ENCODE measurements at places on chromosomes 16 and 17.

DNA sequence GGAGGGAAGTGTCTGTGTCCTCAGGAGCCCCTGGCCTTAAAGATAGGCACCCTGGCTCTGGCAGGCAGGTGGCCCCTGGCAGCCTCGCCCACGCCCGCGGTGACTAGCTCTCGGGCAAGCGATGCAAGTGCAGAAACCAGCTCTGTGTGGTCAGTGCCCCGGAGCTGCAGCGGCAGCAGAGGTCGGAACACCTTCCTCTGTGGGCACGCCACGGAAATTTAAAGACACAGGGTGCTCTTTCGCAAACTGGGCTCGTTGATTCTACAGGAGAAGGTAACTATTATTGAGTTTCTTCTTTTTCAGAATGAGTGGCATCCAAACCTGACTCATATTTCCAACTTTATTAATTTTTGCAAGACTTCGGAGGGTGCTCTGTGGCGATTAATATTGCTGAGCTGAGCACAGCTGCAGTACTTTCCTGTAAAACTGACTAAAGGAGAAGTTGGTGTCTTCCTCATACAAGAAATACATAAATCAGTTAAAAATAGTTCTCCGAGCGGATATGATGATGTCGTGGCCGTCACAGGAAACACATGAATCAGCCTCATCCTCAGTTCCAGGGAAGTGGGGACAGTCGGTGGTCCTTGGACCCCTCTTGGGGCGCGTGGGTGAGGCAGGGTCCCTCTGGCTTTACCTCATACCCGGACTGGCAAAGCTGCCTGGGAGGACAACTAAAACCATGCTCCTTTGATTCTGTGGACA lies 120.2 kb downstream of the METRNL start:
- DNase-seq: no peak

DNA sequence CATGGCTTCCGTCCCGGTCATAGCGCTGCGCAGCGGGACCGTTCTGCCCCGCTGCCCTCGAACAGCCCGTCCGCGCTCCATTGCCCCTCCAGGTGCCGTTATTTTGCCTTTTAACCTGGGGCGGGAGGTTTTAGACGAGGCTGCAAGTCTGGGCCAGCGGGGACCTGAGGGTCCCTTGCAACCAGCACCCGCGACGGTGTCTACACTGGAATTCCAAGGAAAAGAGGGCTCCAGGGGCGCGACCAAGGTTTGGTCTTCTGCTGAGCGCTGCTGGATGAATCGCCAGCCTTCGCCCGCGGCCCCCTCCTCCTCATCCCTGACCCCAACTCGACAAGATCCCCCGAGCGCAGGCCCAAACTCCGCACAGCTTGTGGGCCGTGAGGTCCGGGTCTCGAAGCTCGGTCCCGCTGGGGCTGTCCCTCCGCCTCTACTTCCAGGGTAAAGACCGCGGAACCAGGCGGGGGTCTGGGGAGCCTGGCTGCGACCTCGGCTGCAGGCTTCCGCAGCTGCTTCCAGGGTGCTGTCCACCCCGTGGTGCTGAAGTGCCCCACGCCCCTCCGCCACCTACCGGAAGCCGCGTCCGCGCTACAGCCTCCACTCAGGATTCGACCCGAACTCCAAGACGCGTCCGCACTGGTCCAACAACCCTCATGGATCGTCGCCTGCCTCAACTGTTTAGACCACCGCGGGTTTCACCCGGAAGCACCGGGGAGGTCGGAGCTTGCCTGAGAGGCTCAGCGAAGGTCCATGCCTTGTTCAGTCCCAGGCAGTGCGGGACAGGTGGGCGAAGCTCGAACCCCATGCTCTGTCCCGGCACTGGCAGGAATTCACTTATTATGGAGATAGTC lies 10.1 kb upstream of the CA4 start:
- DNase-seq: no peak

DNA sequence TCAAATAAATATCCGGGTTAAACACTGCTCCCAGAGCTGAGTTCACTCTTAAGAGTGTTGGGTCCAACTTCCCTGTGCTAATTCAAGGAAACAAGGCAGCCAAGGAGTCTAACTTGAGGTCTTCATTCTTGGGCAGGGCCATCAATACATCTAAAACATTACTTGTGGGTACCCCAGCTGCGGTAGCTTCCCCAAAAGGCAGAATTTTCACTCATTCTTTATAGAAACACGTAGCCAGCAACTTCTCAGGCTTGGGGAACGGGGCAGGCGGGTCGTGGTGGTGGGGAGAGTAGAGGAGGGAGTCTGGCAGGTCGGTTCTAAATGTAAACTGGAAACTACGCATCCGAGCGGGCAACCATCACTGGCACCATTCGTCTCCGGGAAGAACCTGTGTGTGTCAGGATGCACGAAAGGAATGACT lies 666 bp upstream of the METTL9 start:
- DNase-seq: no peak

GRCh38 chr17:70298929-70299531 lies 129.7 kb downstream of the KCNJ2 start:
- DNase-seq: no peak

GRCh38 chr17:40718930-40719329 lies 15.4 kb upstream of the KRT24 start:
- no peak for DNase-seq

GRCh38 chr17:41905172-41905571 lies 13.6 kb downstream of the ACLY start:
- DNase-seq: no peak

GRCh38 chr17:76593384-76593826 lies 7.7 kb upstream of the ST6GALNAC2 start:
- DNase-seq: no peak

DNA sequence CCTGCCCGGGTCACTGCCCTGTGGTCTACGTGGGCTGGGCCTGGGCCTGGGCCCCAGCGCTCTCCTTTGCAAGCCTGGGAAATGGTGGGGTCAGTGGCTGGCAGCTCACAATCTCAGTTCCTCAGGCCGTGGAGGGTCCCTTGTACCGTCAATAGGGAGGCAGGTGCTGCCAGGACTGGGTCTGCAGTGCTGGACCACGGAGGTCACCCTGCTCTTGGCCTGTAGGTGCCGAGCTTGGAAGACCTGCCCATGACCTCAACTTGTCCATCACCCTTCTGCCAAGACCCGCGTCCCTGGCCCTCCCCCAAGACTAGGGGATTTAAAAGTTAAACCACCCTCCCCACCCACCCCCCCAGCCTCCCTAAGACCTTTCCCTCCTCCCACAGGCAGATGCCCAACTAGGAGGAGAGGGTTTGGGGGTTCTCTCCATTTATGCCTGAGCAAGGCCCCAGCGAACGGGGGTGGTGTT lies 2.5 kb downstream of the TBX2 start:
- no peak for DNase-seq

- no peak for DNase-seq
These were observed 55.1 kb upstream of the PHOSPHO1 start for GRCh38 chr17:49285716-49286115.

DNA sequence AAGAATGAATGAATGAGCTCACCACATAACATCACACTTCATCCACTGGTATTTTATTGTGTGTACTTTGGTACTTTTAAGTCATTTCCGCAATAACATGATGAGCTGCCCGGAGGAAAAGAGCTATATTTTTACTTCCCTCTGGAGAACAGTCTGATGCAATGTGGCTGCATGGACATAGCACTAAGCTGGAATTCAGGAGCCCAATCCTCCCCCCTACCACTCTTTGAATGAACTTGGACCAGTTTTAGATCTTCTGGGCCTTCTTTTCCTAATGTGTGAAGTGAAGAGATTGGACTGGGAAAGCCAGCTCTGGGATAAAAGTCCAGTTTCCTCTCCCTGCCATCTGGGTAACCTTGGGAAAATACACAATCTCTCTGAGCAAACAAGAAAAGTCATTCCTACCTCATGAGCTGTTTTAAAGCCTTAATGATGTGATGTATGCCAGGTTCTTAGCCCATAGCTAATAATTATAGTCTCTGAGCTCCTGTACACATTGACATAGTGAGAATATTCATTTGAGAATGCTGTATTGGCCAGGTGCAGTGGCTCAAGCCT lies 79.3 kb downstream of the ABCC12 start:
- no peak for DNase-seq

GRCh38 chr16:82630688-82631087 lies 3.9 kb downstream of the CDH13 start:
- no peak for DNase-seq

- no peak for DNase-seq
These were observed 5.4 kb downstream of the RTN4RL1 start for GRCh38 chr17:2019723-2020122.

GRCh38 chr17:27778183-27778582 lies 22.1 kb downstream of the NOS2 start:
- DNase-seq: no peak

DNA sequence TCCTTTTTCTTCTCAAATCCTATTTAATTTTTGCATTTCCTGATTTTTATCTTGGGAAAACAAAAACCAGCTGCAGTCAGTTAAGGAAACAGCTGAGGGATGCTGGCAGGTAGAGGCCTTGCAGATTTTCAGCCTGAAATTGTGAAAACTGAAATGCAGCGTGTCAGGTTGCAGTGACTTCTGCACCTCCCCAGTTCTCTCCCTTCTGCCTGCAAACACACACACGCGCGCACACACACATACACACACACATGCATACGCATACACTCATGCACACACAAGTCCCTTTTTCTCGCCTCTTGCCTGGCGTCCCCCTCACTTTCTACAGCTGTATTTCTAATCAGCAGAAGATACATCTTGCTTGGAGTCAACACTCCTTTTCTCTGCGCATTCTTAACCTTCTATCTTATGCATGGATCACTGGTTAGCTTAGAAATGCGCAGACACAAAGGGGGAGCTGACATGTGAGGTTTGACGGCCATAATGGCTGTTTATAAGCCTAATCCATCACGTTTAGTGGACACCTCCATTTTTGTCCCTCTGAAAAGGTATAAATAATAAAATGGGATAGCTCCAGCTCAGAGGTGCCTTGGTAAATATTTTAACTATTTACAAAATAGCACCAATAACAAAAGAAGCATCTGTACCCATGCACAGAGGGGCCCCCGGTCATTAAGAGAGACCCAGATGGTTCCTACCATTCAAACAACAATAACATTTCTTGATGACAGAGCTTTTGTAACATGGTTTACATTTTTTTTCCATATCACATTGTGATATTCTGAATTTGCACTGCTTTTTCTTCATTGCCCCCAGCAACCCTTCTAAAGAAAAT lies 392.1 kb upstream of the SALL1 start:
- no peak for DNase-seq

- DNase-seq: no peak
These were observed 358.1 kb downstream of the KCNJ2 start for GRCh38 chr17:70527364-70527888.

GRCh38 chr16:85911251-85911930 lies 12.4 kb downstream of the IRF8 start:
- DNase-seq: no peak

DNA sequence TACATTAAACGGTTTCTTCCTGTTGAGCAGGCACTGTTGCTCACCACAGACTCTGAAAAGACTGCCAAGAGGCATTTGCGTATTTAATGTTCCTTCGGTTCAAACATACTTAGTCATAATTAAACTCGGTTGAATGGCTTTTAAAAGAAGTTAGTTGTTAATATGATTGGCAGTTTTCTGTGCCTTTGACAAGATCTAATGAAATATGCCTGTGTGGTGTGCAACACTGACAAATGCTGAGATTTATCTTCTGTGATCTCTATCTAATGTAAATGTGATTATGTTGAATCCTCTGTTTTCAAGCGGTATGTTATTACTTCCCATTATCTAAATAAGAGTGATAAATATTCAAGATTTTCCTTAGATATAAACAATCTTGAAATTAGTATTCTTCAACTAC lies 1046.6 kb downstream of the CDH8 start:
- no peak for DNase-seq

GRCh38 chr16:89958068-89958467 lies 9.5 kb downstream of the DEF8 start:
- DNase-seq: no peak

DNA sequence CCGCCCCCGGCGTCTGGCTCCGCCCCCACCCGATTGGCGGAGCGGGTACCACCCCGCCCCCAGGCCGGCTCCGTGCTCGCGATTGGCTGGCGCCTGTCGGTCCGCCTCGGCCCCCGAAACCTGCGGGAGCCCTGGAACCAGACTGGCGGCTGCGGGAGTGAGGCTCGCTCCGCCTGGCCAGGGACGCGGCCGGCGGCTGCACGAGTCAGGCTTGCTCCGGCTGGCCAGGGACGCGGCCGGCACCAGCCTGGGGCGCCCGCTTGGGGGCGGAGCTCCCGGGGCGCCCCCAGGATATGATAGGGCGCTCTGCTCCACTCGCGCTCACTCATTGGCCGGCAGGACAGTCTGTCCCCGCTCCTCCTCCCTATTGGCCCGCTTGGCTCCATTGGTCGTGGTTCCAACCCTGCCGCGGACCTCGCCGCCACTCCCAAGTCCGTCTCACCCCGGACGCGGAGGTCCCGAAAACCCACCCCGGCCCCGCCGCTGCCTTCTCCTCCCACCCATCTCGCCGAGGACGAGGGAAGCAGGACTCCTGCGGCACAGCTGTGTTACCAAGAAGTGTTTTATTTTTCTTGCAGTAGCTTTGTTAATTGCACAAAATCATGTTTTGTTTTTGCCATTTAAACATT lies 340 bp upstream of the ROGDI start:
- peak; percentile 83 for DNase-seq

DNA sequence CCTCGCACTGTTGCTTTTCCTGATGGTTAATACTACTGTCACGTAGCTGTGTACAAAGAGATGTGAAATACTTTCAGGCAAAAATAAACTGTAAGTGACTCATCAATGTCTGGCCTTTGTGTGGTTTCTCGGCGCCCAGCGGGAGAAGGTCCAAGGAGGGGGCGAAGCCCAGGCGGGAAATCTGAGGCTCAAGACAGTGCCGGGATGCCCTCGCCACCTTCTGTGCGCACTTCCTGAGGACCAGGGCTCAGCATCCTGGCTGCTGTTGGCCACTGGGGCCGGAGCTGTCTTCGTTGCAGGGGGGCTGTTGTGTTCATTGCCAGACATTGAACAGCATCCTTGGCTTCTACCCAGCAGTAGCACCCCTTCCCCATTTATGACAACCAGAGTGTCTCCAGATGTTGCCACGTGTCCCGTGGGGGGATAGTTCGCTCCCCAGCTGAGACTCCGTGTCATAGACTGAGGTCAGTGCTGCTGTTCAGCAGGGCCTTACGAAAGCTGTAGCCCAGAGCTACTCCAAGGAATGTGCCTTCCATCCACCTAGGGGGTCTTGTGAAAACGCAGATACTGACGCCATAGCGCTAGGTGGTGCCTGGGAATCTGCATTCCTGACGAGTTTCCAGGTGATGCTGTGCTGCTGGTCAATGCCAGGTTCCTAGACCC lies 67.3 kb upstream of the PLCG2 start:
- DNase-seq: no peak

All from NT2/D1 (cell line).